ENCODE measurements at places on chromosomes 1 and 21. TPM values are rescaled to one million over a fixed set of nuclear protein-coding genes. Genes with fewer than 3 reads are reported as not detected.

Gene ELK4
- total RNA-seq: 26.3 TPM

Gene OR2L8
- not detected for total RNA-seq

Gene WNT3A
- 0.19 TPM for total RNA-seq

Gene SYT11
- 9.6 TPM for total RNA-seq

Gene CXADR
- total RNA-seq: 145 TPM

Gene FAM131C
- 0.25 TPM for total RNA-seq

Gene PBXIP1
- 17.9 TPM for total RNA-seq

Gene APCS
- not detected for total RNA-seq

Gene IL24
- total RNA-seq: not detected

DNA sequence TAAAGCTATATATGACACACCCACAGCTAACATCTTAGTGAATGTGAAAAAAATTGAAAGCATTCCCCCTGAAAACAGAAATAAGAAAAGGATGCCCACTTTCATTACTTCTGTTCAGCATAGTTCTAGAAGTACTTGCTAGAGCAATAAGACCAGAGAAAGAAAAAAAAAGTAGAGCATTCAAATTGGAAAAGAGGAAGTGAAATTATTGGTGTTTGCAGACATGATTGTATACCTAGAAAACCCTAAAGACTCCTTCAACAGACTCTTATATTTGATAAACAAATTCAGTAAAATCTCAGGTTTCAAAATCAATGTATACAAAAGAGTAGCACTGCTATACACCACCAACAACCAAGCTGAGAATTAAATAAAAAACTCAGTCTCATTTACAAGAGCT lies 1461.0 kb downstream of the AMY1C start:
- no peaks in the 10 kb centered on the region for H3K4me1 ChIP-seq
- H3K36me3 ChIP-seq: no peaks in the 10 kb centered on the region
- H3K27ac ChIP-seq: no peak overlapping the region

- H3K27me3 ChIP-seq: no peaks in the 10 kb centered on the region
- H3K4me1 ChIP-seq: peaks cover 22% of the 10 kb centered on the region
- H3K27ac ChIP-seq: peak overlapping the region; percentile 81
- peak overlapping the region; percentile 54 for H3K4me3 ChIP-seq
These were observed 6.7 kb downstream of the LMO4 start for GRCh38 chr1:87335175-87335884.

GRCh38 chr21:38718481-38718880 lies 87.2 kb upstream of the ETS2 start:
- DNase-seq: no peak
- H3K27me3 ChIP-seq: no peaks in the 10 kb centered on the region
- H3K4me3 ChIP-seq: no peak overlapping the region
- H3K27ac ChIP-seq: no peak overlapping the region

DNA sequence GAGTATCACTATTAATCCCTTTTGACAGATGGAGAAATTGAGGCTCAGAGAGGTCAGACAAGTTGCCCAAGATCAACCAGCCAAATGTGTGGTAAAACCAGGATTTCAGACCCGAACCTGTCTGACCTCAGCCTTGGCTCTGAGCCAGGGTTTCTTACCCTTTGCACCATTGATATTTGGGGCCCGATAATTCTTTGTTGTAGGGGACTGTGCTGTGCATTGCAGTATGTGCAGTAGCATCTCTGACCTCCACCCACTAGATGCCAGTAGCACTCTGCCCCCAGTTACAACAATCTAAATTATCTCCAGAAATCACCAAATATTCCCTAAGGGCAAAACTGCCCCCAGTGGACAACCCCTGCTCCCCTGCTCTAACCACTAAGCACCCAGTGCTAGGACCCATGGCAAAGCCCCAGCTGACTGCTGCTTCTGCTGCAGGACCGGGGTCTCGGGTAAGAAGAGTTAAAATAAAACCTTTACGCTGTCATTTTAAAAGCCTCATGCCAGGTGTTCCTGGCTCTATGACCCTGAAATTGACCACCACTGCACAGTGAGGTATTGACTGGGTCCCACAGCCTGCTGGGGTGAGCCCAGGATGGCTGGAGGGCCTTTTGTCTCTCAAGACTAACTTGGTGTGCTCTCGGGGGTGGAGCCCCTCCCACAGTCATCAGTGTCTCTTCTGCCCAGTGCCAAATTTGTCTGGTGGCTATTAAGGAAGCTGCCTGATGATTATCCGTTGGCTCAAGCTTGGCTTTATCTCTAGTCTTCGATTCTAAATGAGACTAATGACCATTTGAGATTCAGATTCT lies 5.6 kb upstream of the MAN1C1 start:
- H3K36me3 ChIP-seq: no peaks in the 10 kb centered on the region
- DNase-seq: no peak
- no peaks in the 10 kb centered on the region for H3K4me1 ChIP-seq
- H3K27ac ChIP-seq: no peak overlapping the region
- no peak overlapping the region for H3K4me3 ChIP-seq

DNA sequence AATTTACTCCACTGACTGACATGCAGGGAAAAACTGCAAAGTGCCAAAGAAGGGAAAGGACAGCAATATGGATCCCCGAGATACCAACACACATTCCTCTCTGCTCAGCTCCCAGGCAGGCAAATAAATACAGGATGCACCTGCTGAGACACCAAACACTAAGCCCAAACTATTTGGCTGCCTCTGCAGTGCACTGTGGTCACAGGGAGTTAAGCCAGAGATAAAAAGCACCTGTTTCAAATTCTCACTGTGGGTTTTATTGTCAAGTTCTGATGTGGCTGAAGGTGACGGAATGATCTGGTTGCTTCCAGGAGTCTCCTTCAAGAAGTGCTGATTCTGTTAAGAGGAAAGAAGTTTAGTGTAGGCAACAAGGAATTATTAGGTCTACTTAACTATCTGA lies 17.7 kb downstream of the TEX38 start:
- H3K4me1 ChIP-seq: no peaks in the 10 kb centered on the region
- no peaks in the 10 kb centered on the region for H3K27me3 ChIP-seq
- no peak for DNase-seq
- H3K4me3 ChIP-seq: no peak overlapping the region
- peaks cover 50% of the 10 kb centered on the region for H3K36me3 ChIP-seq

- H3K27me3 ChIP-seq: no peaks in the 10 kb centered on the region
- no peaks in the 10 kb centered on the region for H3K36me3 ChIP-seq
- no peak overlapping the region for H3K4me3 ChIP-seq
- DNase-seq: no peak
- H3K4me1 ChIP-seq: no peaks in the 10 kb centered on the region
These were observed 519.8 kb downstream of the COL11A1 start for GRCh38 chr1:102588536-102588935.

DNA sequence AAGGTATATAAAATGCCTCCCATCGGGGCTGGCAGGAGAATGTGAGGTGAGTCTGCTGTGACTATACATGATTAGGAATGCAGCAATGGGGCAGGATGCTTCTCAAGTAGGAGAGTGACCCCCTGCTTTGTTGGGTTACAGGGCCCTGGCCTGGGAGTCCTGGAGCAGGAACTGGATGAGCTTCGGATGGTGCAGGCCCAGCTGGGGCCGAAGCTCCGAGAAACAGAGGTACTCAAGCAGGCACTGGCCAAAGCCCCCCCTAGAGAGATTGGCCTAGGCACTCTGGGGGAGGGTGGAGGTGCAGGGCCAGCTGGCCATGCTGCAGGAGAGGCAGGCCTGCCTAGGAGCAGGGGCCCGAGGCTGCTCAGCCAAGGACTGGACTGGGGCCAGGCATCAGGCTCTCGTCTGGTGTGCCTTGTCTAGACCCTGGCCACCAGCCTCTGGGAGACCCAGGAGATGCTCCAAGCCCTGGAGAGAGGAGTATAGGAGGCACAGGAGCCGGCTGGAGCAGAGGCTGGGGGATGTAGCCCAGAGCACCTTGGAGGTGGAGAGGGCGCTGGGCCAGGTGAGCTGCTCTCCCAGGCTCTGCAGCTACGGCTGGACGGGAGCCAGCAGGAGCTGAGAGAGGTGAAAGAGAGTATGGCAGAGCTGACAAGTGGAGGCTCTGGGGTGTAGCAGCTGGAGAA lies 32.8 kb upstream of the PKP1 start:
- H3K27me3 ChIP-seq: no peaks in the 10 kb centered on the region
- no peaks in the 10 kb centered on the region for H3K36me3 ChIP-seq
- H3K27ac ChIP-seq: no peak overlapping the region
- H3K4me1 ChIP-seq: no peaks in the 10 kb centered on the region

Measured in H1 (cell line).